Stimulated activated CD4-positive, alpha-beta T cell treated with anti-CD3 and anti-CD28 coated beads, Interleukin-2, amount 100 ng/mL, for 4 hours (primary cell): ENCODE measurements at places on chromosomes 1 and 21.

- no peak for DNase-seq
Observed at GRCh38 chr1:108063703-108064102, 98.7 kb upstream of the VAV3 start.

DNA sequence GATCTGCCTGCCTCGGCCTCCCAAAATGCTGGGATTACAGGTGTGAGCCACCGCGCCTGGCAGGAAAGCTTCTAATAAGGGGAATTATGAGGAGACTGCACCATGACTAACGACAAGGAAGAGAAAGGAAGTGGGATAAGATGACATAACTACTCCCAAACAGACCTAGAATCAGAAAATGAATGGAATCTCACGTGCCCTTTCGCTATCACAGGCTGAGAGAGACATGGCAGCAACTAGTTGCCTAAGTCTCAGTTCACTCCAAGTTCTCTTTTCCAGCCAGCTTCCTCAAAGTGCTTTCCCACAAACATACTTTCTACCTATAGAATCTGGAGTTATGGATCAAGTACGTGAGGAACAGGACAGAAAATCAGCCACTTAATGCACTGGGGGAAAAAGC is 2.0 kb downstream of the PI4KB start:
- DNase-seq = no peak

- no peak for DNase-seq
Observed at GRCh38 chr1:18947570-18947969, 8.9 kb downstream of the IFFO2 start.

GRCh38 chr1:51627672-51628071 is 10.8 kb downstream of the OSBPL9 start:
- no peak for DNase-seq

DNA sequence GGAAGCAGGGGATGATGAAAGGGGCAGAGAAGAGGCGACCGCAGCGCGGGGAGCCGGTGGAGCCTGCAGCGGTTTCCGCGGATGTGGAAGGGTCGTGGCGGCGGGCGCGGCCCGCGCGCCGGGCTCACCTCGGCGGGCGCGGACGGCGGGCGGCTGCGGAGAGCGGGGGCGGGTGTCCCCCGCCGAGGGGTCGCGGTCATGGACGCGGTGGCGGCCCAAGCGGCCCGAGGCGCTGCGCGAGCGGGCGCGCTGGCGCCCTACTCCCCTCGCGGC is 572 bp downstream of the LPGAT1 start:
- no peak for DNase-seq

- no peak for DNase-seq
Observed at GRCh38 chr1:72235062-72235461, 47.3 kb downstream of the NEGR1 start.

DNA sequence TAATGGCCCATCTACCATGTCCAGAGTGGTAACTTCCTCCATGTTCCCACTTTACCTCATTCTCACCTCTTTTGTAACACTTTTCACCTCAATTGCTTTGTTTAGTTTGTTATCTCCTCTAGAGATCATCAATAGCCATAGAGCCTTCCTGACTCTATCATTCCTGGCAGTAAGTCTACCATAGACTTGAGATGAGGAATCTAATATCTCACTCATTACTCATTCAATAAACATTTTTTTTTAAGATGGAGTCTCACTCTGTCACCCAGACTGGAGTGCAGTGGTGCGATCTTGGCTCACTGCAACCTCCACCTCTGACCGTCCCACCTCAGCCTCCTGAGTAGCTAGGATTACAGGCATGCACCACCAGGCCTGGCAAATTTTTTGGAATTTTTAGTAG is 7.1 kb downstream of the NMNAT2 start:
- no peak for DNase-seq

DNA sequence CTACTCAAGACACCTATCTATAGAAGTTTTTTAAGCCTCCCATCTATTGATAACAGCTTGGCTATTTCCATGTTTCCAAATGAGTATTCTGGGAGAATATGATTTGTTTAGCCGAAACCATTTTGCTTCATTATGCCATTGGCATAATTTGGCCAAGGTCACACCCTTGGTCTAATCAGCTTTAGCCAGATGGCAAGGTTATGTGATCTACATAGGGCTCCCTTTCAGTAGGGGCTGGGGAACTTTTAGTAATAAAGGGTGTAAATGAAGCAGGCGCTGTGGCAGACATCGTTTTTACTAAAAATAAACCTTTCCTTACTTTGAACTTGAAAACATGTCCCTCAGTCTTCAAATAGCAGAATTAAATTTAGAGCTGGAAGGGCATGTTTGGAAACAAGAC is 3.0 kb upstream of the PDC start:
- DNase-seq = no peak

DNA sequence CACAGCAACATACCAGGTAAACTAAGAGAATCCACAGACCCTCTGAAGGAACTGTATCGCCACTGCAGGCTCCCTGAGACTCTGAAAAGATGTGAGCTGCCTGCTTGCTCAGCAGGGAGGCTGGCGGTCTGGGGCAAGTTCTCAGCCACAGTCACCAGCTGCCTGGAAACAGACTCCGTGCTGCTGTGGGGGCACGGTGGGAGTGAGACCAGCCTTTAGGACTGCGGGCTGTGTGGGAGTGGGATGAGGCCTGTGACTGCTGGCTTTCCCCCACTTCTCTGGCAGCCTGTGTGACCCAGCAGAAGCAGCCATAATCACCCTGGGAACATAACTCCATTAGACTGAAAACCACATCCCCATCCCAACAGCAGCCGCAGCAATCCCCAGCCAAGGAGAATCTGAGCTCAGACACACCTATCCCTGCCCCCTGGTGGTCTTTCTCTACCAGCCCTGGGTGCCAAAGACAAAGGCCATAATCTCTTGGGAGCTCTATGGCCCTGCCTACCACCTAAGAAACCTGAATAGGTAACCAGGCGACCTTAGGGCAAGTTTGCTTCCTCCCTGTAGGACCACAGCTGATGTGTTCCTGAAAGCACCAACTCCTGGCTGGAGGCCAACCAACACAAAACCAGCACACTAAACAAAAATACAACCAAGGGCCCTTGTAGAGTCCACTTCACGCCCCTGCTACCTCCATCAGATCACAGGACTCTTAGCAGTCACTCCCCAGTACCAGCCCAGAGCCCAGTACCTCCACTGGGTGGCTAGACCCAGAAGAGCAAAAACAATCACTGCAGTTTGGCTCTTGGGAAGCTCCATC is 151.5 kb downstream of the SMYD3 start:
- no peak for DNase-seq

DNA sequence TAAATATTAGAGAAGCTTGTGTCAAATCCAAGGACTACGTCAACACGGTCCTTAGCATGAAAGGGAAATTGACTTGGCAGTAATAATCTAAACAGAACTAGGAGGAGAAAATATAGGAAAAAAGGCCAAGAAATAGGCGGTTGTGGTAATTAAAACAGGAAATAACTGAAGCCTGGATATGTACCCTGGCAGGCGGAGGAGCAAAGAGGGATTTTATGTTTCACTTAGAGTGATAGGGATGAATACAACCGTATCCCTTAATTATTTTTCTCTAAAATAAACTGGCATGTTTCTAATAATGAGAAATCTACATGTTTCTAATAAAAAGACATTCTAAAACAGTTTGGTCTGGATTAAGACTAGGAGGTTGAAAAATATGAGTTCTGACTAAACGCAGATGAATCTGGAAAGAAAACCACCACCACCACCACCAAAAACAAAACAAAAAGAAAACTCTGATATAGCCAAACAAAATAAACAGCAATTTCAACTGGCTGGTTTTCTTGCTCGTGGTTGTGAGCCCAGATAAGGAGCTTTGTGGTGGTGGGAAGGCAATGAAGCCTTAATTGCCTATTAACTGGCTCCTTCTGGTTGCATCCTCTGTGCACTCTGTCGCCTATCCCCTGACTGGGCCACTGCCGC is 334.2 kb upstream of the SNX7 start:
- no peak for DNase-seq

DNA sequence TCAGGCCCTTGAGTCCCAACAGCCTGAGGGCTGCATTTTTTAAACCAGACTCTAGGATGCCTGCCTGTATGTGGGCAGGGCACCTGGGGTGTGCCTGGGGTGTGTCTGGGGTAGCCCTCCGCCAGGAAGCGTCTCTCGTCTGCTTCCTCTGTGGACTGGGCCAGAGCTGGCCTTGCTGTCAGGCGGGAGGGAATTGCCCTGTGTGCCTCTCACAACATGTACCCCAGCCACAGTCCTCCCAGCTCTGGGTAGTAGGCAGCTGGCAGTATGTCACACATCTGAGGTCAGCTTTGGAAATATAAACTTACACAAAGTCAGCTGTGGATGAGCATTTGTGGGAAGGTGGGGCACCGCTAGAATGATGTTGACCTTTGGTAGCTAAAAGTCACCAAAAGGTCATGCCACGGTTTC is 13.0 kb downstream of the TRAF5 start:
- no peak for DNase-seq

DNA sequence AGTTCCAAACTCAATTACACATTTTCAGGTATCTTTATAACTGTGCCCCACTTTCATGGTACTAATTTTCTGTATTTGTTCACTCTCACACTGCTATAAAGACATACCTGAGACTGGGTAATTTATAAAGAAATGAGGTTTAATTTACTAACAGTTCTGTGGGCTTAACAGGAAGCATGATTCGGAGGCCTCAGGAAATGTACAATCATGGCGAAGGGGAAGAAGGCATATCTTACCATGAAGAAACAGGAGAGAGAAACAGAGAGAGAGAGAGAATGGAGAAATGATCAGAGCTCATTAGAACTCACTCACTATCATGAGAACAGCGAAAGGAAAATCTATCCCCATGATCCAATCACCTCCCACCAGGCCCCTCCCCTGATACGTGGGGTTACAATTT is 874.1 kb upstream of the B3GALT2 start:
- no peak for DNase-seq

GRCh38 chr1:235925016-235925415 is 58.3 kb upstream of the LYST start:
- no peak for DNase-seq

- DNase-seq = no peak
Observed at GRCh38 chr1:228652116-228652515, 83.2 kb upstream of the RHOU start.

- DNase-seq = no peak
Observed at GRCh38 chr1:1677718-1678580, 14.6 kb downstream of the SLC35E2B start.

DNA sequence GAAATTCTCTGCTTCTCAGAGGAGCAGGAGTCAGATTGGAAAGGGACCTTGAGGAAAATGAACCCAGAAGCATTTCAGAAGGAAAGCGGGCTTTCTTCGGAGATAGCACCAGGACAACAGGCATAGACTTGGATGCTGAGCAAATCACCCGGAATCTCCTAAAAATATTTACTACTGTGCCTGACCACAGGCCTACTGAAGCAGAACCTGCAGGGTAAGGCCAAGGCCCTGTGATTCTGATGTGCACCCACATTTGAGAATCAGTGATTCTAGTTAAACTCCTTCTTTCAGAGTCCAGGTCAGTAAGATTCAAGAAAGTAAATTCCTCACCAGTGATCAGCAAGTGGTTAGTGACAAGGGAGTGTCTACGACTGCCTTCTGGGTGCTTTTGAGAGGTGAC is 307.3 kb upstream of the DUSP10 start:
- no peak for DNase-seq

GRCh38 chr1:8352886-8353785 is 35.2 kb downstream of the SLC45A1 start:
- no peak for DNase-seq

DNA sequence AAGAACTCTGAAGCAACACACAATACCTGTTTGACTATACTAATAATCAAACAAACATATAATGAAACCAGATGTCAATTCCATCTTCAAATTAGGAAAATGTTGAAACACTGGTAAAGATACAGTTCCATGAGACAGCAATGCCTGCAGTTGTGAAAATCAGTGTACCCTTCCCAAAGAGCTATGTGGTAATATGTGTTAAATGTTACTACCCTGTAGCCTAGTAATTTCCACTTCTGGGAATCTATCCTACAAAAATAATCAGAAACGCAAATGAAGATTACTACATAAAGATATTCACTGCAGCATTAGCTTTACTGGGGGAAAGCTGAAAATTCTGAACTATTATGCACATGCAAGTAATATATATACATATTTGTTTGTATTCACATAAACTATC is 16.9 kb downstream of the GLIS1 start:
- DNase-seq = no peak

DNA sequence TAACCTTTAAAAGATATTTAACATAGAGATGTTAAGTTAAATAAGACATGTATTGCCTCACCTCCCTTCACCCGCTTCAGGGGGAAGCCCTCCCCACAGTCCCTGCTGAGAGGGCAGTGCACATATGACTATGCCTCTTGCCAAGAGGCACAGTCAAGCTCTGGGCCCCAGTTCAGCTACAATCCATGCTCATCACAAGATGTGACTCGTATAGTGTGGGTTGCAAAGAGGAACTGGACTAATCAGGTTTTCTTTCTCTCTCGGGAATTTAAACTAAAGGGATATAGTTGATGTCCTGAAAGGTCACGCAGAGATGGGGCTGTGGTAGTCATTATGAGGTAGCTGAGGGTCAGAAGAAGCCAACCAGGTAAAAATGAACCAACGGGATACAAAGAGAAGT is 35.6 kb downstream of the LYST start:
- no peak for DNase-seq

- peak; percentile 6 for DNase-seq
Observed at GRCh38 chr1:93817819-93818569, 61.0 kb downstream of the DNTTIP2 start.

GRCh38 chr1:233113009-233113879 is 162.8 kb downstream of the NTPCR start:
- DNase-seq = no peak

DNA sequence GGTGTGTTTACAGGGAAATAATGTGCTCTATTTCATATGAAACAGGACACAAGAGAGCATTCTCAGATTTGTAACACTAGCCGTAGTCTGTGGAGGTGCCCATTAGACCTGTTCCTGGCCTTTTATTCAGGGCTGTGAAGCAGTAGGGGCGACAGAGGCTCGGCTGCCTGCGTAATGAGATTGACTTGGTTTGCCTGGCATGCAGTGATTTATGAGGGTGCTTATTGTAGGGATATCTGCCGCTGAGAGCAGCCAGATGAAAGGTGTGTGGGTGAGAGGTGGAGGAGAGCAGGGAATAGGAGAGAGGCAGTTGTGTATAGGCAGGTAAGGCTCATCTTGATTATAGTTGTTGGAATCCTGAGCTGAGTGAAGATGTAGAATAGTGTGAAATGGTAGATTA is 51.3 kb downstream of the DNAJC6 start:
- no peak for DNase-seq

GRCh38 chr1:68811806-68812205 is 314.9 kb upstream of the DEPDC1 start:
- no peak for DNase-seq

- no peak for DNase-seq
Observed at GRCh38 chr1:114756949-114757454, 782 bp downstream of the CSDE1 start.

DNA sequence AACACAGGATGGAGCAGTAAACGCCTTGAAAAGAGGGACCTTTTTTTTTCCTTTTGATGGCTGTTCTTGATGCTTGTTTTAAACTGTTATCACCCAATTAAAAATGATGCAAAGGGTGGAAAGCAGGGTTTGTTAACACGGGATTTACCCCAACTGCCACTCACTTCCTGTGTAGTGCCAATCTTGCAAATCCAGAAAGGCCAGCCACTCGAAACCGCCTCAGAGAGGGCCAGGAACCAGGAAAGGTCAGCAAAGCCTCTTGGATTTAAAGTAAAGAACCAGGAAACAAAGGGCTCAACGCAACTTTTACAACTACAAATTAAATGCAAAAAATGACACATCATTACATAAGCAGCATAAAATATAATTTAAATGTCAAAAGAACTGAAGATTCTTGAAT is 347.4 kb downstream of the PDE4B start:
- DNase-seq = no peak

GRCh38 chr1:2862814-2863647 is 61.5 kb upstream of the TTC34 start:
- no peak for DNase-seq

- DNase-seq = no peak
Observed at GRCh38 chr1:91078859-91079258, 57.0 kb upstream of the ZNF644 start.
